ENCODE measurements at places on chromosomes 4 and X.

DNA sequence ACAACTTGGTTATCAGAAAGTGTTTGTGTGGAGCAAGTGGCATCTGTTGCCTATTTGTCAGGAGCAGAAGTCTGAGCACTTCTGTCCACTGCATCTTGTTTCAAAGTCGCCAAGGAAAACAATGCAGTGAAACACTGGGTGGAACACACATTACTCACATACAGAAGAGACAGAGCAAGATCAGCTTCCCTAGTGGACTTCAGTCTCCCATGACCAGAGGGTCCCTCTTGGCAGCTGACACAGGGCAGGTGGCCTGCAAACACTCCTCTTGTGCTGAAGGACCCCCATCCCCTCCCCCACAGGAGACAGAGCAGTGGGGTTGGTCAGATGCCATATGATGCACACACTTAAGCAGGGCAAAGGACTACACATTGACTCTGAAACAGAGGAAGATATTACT is 3.6 kb upstream of the BBS12 start:
- DNase-seq = no peak

DNA sequence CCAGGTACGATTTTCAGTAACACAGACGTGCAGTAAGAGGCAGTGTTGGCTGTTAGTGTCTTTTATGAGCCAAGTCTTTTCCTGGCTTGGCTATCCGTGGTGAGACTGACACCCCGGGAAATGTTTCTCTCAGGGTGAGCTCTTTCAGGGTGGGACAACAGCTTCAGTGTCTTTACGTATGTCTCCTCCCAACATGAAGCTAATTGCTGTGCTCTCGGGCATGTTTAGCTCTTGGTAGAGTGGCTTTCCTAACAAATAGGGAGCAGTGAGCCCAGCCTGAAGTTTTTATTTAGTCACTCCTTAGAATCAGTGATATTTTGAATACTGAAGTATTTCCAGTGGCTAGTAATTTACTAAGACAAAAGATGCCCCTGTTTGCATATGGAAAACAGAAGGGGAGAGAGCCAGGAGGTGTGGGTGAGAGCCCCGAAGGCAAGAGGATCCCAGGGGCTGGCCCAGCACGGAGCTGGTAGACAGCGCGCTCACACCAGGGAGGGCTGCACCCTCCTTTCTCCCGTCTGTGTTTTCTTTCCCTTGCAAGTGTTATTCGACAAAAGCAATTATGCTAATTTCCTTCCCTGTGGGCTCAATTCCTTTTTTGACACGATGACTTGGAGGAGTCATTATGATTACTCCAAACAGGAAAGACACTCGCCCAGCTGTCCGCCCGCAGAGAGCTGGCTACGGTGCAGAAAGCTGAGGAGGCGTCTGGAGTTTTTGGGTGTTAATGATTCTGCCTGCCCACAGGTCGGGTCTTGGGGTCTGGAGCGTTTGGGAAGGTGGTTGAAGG is 47.7 kb downstream of the PDGFRA start:
- DNase-seq = no peak

DNA sequence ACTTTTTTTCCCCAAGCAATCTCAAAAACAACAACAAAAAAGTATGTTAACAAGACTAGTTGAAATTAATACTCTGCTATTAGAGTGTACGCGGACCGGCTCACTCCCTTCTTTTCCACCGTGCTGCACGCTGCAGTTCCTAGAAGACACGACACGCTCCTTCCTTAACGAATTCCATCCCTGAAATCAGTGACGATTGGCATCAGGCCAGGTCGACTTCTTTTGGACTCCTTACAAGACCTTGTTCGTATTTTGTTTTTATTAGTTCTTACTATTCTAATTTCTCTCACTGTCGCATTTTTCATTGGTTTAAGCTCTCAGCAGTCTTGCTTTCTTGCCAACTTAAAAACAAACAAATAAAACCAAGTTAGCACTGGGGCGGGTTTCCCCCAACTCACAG is 175.8 kb upstream of the PITX2 start:
- no peak for DNase-seq

DNA sequence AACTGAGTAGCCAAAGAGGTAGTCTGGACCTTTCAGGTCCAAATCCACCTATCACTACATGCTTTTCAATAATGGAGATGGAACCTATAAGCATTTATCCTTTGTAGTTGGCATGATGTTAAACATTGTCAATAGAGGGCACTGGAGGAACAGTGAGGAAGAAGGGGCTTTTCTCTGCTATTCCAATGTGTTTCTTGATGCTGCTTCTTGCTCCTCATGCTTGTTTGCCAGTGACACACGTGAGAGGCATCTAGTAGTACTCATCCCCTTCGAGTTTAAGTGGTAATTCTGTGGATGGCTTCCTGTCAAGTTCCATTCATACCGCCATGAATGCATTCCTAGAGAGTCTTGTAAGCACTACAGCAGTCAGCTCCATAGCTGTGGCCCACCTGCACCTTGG is 84.0 kb downstream of the NAA11 start:
- no peak for DNase-seq

All from NCI-H1105 treated with DMSO at 0.1 percent for 48 hours (cell line).